Hematopoietic multipotent progenitor cell treated with erythropoietin and hydrocortisone succinate and interleukin-3 and kit ligand, for 8 days (in vitro differentiated cells): ENCODE measurements at places on chromosomes 2 and 18.

DNA sequence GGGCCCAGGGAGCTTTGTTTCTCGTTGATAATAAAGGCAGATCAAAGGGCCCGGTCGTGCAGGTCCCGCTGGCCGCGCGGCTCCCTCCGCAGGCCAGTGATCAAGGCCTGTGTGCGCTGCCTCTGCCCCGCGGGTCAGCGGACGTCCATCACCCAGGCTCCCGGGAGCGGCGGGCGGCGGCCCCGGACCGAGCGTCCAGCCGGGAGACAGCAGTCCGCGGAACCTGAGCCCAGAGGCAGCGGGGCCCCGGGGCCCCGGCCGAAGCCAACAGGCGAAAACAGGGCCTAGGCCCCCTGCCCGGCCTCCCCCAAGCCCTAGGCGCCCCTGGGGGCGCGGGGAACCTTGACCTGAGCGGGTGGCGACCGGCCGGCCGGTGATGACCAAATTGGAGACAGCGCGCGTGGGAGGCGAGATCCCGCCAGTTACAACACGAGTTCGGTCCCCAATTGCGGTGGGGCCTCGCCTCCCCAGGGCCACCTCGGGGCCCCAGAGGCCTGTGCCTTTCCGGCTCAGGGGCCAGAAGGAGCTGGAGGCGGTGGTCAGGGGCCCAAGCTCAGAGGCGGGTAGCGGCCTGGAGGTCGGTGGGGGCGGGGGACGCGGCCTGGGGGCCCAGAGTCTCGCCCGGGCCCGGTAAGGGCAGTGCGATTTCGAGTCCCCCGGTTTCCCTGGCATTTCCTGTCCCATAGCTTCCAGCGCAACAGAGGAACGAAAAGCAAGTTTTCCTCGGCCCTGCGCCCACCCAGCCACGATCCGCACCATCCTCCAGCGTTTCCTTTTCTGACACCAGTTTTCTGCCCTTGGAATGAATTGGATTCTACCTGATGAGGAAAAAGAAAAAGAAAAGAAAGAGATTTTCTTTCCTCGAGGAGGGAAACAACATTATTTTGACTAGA is 5.9 kb downstream of the SP9 start:
- no peak for DNase-seq

- no peak for DNase-seq
These were observed 228.0 kb upstream of the MEX3C start for GRCh38 chr18:51425475-51425874.

DNA sequence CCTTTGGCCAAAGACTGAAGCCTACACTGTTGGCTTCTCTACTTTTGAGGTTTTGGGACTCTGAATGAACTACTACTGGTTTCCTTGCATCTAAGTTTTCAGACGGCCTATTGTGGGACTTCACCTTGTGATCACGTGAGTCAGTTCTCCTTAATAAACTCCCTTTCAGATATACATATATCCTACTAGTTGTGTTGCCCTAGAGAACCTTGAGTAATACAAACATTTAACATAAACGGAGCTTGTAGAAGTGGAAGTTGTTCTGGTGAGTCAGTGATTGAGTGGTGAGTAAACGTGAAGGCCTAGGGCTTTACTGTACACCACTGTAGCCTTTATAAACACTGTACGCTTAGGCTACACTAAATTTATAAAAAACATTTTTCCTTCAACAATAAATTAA is 107.2 kb upstream of the CDH2 start:
- DNase-seq = no peak

GRCh38 chr2:240481720-240482119 is 46.3 kb downstream of the GPC1 start:
- no peak for DNase-seq

DNA sequence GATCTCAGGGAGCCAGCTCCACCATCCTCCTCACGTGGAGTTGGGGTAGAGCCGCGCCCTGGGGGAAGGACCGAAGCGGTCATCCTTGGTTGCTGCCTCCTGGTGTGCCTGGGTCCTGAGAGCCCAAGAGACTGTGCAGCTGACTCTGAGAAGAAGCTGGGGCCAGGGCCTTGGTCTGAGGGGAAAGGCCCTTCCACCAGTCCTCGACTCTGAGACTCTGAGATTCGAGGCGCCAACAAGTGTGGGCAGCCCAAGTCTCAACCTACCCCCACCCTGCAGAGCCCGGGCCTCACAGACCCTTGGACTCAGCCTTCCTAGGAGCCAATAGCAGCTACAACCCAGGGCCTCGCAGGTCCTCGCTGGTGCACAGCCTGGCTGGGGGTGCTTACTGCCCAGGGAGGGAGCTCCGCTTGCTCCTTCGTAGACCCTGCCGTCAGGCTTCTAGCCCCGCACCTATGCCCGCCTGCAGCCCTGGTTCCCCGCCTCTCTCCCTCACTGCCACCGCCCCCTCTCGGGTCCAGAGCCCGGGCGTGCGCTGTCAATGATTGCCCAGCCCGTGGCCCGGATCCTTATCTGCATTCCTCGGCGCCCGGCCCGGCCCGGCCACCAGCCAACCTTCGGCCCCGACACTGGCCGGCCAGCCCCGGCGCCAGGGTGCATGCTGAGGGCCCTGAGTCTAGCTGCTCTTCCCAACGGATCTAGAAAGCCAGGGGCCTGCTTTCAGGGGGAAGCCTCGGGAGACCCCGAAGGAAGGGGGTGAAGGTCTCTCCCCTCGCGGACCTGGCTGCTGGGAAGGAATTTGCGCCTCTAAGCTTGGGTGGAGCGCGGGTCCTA is 2.0 kb downstream of the IHH start:
- DNase-seq = no peak

DNA sequence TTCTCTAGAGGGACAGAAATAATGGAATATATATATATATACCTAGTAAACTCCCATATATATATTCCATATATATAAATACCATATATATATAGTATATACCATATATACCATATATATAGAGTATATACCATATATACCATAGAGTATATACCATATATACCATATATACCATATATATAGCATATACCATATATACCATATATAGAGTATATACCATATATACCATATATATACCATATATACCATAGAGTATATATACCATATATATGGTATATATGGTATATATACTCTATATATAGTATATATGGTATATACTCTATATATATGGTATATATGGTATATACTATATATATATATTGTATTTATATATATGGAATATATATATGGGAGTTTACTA is 62.0 kb upstream of the CAVIN2 start:
- no peak for DNase-seq

DNA sequence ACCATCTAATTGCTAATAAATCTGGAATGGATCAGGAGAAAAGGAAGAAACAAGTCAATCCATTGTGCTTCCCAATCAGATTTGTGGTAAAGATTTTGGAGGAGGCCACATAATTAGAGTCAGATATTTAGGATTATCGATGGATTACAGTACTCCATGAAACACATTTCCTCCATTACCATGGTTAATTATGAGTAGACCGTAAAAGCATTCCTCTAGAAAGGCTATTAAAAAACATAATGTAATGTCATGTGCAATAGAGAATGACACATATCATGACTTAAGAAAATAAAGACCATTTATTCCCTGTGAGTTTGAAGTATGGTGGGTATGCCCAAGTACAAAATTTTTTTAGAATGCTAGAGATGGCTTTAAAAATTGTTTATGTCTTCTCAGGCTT is 96.1 kb downstream of the ITGA4 start:
- no peak for DNase-seq

DNA sequence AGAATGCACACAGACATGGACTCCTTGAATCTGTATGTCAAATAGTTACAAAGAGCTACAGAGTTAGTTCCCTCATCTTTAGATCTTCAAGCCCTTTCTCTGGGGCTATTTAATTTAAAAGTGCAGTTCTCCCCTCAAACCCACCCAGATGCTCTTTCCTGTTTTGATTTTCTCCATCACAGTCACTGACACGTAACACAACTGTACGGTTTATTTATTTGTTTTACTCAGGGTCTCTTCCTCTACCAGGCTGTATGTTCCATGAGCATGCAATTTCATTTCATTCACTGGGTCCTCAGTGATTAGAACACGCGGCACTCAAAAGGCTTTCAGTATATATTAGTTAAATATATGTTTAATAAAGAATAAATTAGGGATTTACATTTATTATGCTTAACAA is 94.7 kb downstream of the DOCK10 start:
- DNase-seq = no peak

- DNase-seq = no peak
These were observed 118.4 kb upstream of the PXDN start for GRCh38 chr2:1862608-1863280.

GRCh38 chr2:28239207-28239606 is 153.5 kb upstream of the FOSL2 start:
- DNase-seq = no peak

- no peak for DNase-seq
These were observed 20.4 kb downstream of the ZRANB3 start for GRCh38 chr2:135510577-135510976.

GRCh38 chr2:67524777-67525176 is 127.6 kb downstream of the ETAA1 start:
- no peak for DNase-seq

GRCh38 chr2:184727813-184728212 is 129.5 kb downstream of the ZNF804A start:
- DNase-seq = no peak

- DNase-seq = no peak
These were observed 39.1 kb upstream of the ALPP start for GRCh38 chr2:232339121-232340081.

DNA sequence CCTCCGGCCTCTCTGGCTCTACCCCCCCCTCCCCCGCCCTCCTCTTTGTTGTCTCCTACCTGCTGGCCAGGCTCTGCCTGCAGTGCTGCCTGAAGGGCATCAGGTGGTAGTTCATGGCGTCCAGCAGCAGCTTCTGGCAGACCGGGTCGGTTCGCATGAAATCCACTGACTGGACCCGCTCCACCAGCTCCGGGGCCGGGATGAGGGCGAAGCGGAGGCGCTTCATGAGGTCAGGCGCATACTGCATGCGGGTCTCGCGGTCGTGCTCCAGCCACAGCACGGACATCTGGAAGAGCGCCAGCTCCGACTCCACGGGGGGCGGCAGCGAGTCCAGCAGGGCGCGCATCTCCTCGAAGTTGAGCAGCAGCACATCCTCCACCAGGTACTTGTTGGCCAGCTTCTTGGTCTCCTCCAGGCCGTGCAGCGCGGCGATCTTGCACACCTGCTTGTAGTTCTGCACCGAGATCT is 3.2 kb downstream of the KLHL14 start:
- no peak for DNase-seq

- no peak for DNase-seq
These were observed 23.6 kb downstream of the KCNE4 start for GRCh38 chr2:223075301-223076270.

- no peak for DNase-seq
These were observed 133.6 kb downstream of the TPO start for GRCh38 chr2:1546901-1547300.

DNA sequence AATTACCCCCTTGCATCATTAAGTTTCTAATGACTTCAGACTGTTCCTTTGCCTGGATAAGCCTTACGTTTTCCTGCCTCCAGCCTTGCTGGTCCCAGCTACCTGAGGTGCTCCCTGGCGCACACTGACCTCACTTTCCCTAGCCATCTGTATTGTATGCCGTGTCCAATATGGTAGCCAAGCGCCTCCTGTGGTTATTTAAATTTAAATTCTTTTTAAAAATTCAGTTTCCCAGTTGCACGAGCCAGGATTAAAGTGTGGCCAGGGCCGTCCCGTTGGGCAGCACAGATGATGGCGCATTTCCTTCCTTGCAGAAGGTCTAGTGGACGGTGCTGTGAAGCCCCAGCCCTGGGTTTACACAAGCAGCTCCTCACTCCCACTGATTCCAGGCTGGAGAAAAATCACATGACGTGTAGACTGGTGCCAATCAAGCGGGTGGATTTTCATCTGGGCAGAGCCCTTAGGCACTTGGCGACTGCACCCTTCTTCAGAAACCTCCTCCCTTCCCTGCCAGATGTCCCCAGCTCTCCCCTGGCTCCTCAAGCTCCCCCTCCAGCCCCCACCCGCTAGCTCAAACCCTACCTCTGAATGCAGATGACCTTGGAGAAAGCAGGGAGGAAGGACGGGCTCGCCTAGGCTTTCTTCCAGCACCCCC is 33.9 kb downstream of the ACKR3 start:
- no peak for DNase-seq

DNA sequence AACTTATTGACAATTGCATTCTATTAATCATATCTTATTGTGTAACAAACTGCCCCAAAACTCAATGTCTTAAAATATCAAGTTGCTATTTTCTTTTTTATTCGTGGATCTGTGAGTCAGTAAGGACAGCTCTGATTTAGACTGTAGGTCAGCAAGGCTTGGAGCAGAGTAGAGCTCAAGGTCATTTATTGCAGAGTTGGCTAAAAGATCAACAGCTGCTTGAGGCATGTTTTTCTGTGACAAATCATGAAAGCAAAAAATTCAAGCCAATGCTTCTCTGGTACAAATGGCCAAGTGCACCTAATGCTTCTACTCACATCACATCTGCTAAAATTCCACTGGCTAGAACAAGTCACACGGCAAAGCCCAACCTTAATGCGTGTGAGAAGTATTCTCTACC is 497.7 kb upstream of the LRATD1 start:
- DNase-seq = no peak

GRCh38 chr18:38644875-38645641 is 1079.5 kb upstream of the CELF4 start:
- DNase-seq = no peak

DNA sequence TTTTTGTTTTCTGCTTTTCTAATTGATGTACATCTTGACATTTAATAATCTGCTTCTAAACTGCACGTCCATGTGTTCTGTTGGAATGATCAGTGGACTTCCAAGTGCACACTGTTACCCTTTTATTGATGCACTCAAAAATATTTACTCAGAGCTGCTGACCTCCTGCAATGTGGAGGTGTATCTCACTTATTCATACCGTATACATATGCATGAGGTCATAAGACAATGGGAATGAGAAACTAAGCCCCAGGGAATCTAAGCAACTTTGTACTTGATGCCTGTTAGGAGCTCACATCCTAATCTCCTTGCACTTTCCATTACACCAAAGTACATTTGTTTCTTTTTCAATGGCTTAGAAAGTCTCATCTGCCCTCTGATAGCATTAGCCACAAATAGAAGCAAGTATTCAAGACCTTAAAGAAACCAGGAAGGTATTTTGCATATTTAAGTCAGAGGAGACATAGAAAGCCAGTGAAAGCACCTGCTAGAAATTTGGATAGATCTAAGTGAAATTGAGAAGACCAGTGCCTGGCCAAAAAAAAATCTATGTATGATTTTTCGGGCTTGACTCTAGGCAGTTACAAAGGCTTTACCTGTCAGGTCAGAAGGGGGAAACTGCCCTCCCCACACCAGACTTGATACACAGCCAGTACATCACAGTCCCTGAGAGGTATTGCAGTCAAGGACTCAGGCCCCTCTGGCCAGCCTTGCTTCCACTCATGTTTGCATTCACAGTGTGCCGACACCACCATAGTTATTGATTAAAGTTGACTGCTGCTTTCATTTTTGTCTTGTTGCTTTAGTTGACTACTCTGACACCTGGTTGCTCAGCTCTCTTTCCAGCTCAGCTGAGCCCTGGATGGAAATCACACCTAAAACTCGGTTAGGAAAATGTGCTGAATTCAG is 391.7 kb upstream of the CYRIA start:
- no peak for DNase-seq

- no peak for DNase-seq
These were observed 65.0 kb upstream of the TSPYL6 start for GRCh38 chr2:54321047-54321446.

- no peak for DNase-seq
These were observed 255.7 kb downstream of the CELF4 start for GRCh38 chr18:37309861-37310260.

- DNase-seq = no peak
These were observed 198.1 kb downstream of the IKZF2 start for GRCh38 chr2:212953170-212953920.

- no peak for DNase-seq
These were observed 36.3 kb upstream of the MSTN start for GRCh38 chr2:190098851-190099250.

GRCh38 chr2:84870306-84870705 is 10.6 kb downstream of the TRABD2A start:
- no peak for DNase-seq
